ENCODE measurements at places on chromosomes 2 and 18.

DNA sequence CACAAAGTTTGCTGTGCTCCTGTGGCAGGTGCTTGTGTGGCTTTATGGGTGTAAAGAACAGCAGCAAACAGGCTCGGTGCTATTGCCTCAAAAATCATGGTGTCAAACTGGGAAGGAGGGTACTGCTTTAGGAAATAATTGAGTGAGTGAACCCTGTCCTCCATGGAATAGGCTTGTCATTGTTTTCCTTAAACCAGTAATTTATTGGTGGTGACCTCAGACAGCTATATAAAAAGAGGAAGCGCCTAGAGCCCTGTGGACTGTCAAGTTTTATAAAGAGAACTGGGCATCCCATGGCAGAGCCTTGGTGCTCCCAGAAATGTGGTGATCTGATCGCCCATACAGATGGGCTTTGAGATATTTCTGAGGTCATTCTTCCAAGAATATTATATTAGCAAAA is 4.7 kb upstream of the CXCR4 start:
- DNase-seq = no peak

GRCh38 chr2:135494503-135494902 is 36.5 kb downstream of the ZRANB3 start:
- no peak for DNase-seq

DNA sequence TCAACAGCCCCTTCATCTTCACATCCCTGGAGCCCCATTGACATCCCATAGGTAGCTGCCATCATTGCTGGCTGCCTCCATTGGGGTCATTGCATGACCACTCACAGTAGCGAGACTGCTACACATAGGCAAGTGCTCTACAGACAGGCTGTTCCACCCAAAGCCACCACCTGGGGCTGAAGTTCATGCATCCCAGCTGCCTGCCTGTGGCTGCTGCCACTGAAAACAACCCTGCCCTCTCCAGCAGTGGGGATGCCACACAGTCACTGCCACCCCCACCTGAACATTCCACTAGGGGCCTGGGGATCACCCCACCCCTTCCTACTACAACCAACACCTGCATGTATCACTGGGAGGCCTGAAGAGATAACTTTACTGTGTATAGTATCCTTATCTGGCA is 59.5 kb upstream of the CTAGE1 start:
- DNase-seq = no peak

- no peak for DNase-seq
Observed at GRCh38 chr2:166895243-166895642, 7.0 kb downstream of the XIRP2 start.

Measured in DMS 273 treated with DMSO at 0.1 percent for 48 hours (cell line).